ENCODE measurements at places on chromosomes 5 and 9.

- DNase-seq: no peak
Measured at GRCh38 chr5:138722544-138723177, 30.6 kb upstream of the CTNNA1 start.

DNA sequence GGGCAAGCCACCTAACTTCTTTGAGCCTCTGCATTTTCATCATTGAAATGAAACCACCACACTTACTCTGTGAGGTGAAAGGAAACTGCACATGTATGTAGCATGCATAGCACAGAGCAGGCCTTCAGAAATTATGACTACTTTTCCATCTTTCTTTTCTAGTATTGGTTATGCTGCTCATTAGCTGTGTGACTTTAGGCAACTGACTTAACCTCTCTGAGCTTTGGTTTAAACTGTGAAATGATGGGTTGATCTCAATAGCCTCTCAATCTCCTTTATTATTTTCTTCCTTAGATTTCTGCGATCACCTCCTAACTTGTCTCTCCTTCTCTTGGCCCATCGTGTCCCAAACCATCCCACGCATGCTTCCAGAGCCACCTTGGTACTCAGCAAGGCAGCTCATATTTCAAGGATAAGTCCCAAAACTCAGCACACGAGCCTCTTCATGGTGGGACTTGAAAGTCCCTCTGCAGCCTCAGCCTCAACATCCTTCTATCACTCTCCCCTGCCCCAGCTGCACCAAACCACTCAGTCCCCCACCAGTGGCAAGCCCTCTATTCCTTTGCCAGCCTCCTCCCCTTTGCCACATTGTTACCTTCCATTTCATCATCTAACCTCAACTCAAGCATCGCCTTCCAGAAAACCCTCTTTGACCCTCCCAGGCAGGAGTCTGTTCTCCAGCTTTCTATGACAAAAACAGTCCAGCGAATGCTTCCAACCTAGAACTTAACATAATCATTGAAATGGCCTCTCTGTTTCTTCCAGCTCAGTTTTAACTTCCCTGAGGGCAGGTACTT, 60.3 kb upstream of the DNAH5 start:
- DNase-seq: no peak

DNA sequence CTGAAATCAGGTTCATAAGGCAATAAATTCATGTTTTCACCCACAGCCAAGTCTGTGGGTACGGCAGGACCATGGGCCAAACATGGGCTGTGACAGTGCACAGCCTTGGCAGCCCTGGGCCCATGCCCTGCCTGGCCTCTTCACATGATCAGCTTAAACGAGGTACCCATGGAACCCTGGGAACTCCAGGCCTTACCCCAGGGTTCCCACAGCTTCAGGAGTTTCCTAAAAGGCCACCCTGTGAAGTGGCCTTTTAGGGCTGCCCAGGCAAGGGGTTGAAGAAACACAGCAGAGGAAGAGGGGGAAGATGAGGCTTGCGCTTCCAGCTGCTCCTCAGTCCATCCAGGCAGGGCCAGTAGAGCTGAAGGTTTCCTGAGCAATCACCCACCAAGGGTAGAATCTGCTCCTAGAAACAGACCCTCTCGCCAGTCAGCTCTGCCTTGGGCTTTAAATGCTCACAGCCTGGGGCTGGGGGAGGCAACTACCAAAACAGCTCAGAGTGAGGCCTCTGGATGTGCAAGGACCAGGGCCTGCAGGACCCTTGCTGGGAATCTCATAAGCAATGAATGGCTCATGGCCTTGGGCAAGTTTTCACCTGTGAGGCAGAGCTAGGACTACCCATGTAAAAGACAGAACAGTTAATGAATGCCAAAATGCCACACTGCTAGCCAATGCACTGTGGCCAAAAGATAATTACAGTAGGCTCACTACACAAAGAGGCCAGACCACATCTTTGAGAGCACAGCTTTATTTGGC, 79.3 kb upstream of the LRRTM2 start:
- DNase-seq: no peak

DNA sequence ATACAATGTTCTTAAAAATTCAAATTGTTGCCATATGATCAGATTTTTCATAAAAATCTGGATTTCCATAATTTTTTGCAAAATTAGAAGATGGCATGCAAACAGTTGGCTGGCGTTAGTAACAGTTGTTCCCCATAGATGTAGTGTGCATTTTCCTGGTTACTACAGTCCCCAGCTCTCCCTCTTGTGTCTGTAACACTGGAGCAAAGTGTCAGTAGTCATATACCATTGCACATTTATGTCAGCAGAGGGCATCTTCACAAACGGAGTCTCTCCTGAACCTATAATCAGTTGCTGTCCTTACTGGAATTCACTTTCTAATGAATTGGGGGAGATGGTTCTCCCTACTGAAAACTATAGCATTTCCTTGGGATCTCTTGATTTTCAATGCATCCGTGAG, 44.7 kb upstream of the DMAC1 start:
- no peak for DNase-seq

- DNase-seq: no peak
Measured at GRCh38 chr5:35247648-35248034, 17.4 kb upstream of the PRLR start.
